ENCODE measurements at places on chromosomes 4 and X. TPM values are rescaled to one million over a fixed set of nuclear protein-coding genes. Genes with fewer than 3 reads are reported as not detected.
A peak's percentile ranks its signal among the peaks of the same experiment; 100 is the strongest.

- H3K27ac ChIP-seq, result no peak overlapping the region
- no peaks in the 10 kb centered on the region for H3K27me3 ChIP-seq
- DNase-seq, result no peak
Measured at GRCh38 chr4:168731706-168732414, 235.0 kb downstream of the PALLD start.

Gene UGT2B10
- 148 TPM for total RNA-seq

DNA sequence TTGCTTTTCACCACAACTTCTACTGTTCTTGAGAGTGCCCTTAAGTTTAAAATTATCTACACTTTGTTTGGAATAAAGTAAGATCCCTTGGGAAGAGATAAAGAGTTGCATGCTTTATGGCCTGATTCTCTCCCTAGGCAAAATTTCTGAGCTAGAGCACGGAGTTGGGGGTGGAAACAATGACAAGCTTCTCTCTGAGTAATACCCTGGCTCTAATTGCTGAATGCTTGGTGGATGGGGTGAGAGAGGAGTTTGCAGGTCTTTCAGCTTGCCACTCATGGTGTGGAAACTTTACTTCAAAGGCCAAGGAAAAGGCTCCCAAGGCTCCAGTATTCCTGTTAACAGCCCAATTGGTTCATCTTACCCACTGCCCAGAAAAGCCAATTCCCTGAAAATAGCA is 26.1 kb upstream of the PRDM8 start:
- no peaks in the 10 kb centered on the region for H3K27me3 ChIP-seq
- H3K36me3 ChIP-seq, result no peaks in the 10 kb centered on the region
- H3K4me3 ChIP-seq, result no peak overlapping the region
- H3K4me1 ChIP-seq, result no peaks in the 10 kb centered on the region

DNA sequence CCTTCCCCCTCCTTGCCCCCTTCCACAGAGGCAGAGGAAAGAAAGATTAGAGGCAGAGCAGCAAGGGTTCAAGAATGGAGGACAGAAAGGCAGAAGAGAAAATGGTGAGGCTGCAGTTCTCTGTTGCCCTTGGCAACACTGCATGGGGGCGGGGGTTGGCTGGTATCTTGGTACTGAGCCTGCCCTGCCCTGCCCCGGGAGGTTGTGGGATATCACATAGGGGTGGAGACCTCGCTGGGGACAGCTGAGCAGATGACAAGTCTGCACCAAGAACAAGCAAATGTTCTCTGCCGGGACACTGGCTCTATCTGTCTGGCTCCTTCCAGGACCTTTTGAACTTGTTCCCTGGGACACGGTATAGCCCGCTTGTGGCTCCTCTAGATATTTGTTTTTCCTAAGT is 39.8 kb downstream of the NHS start:
- H3K27ac ChIP-seq, result no peak overlapping the region
- H3K27me3 ChIP-seq, result no peaks in the 10 kb centered on the region
- no peaks in the 10 kb centered on the region for H3K36me3 ChIP-seq
- H3K4me1 ChIP-seq, result no peaks in the 10 kb centered on the region

DNA sequence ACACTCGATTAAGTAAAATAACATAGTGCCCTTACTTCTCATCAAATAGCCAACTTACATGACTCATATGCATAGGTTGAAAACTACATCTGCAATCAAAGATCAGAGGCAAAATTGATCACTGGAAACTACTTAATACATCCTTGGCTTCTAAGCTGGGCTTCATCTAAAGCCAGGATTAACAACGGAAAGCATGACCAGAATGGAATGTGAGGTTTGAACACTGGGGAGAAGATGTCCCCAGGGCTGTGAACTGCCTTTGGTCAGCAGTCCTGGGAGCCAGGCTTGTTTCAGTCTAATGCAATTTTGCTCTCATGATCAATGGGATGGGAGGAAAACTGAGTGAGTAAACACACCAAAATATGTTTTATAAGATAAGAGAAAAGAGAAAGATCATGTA is 192.5 kb upstream of the TTC29 start:
- no peak for DNase-seq
- no peaks in the 10 kb centered on the region for H3K4me1 ChIP-seq
- H3K27me3 ChIP-seq, result no peaks in the 10 kb centered on the region
- H3K4me3 ChIP-seq, result no peak overlapping the region
- no peak overlapping the region for H3K27ac ChIP-seq

DNA sequence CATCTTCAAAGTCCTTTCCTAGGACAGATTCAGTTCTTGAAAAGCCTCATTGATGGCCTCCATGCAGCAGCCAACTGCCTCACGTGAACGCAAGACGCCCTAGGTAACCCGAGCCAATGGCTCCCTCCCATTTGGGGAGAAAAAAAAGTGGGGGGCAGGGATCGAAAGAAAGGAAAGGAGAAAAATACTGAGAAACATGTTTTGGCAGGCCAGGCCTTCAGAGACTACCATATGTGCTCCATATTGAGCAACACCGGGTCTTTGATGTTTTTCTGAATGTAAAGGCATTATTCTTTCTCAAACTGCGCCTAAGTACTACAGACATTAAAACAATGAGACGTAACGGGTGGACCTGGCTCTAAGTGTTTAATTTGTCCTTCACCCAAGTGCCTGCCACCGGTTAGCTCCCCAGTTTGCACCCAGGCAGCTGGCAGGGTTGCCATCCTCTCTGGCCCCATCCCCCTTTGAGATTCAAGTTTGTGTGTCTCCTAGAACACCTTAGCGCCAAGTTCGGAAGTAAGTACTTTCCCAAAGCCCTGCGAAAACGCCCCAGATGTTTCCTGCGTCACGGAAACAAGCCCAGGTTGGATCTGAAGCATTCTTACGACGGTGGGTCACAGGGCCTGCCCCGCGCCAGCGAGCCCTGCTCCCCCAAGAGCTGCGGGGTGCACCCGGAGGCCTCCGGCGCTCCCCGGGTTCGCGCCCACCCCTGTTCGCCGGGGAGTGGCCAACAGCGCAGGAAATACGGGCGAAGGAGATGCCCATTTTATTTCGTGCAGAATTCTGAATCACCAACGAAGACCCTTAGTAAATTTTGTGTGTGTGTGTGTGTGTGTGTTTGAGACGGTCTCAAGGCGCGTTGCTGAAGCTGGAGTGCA is 30.1 kb downstream of the HAND2 start:
- no peak overlapping the region for H3K4me3 ChIP-seq
- no peak for DNase-seq
- H3K4me1 ChIP-seq, result no peaks in the 10 kb centered on the region
- H3K27ac ChIP-seq, result no peak overlapping the region
- no peaks in the 10 kb centered on the region for H3K36me3 ChIP-seq

DNA sequence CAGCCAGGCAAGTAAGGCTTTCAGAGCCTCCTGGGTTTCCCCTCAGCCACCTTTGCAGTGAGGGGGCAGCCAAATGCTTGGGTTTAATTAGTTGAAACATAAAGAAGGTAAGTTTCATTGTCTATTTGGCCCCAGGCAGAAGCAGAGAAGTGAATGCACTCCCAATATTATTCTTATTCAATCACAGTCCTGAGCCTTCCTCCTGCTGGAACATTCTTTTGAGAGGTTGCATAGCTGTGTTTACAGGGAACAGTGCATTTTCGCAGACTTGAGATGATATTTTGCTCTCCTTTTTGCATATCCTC is 13.9 kb downstream of the SLC2A9 start:
- H3K36me3 ChIP-seq, result peaks cover 67% of the 10 kb centered on the region
- peak overlapping the region; percentile 85 for H3K27ac ChIP-seq
- H3K4me3 ChIP-seq, result no peak overlapping the region
- peaks cover 99% of the 10 kb centered on the region for H3K4me1 ChIP-seq
- DNase-seq, result no peak

- no peak overlapping the region for H3K27ac ChIP-seq
- no peaks in the 10 kb centered on the region for H3K36me3 ChIP-seq
- H3K4me3 ChIP-seq, result no peak overlapping the region
- H3K4me1 ChIP-seq, result no peaks in the 10 kb centered on the region
- DNase-seq, result no peak
Measured at GRCh38 chr4:80393246-80393969, 57.9 kb downstream of the CFAP299 start.

Gene GPR173
- not detected for total RNA-seq

Gene FGF2
- total RNA-seq, result 0.04 TPM

- H3K4me1 ChIP-seq, result peaks cover 43% of the 10 kb centered on the region
- H3K27ac ChIP-seq, result peak overlapping the region; percentile 33
- no peak overlapping the region for H3K4me3 ChIP-seq
- no peak for DNase-seq
- no peaks in the 10 kb centered on the region for H3K27me3 ChIP-seq
- peaks cover 53% of the 10 kb centered on the region for H3K36me3 ChIP-seq
Measured at GRCh38 chr4:106303548-106304281, 12.3 kb downstream of the TBCK start.

Gene ADRA2C
- 43.8 TPM for total RNA-seq

GRCh38 chr4:74933562-74934015 is 673 bp downstream of the PARM1 start:
- no peak for DNase-seq
- peak overlapping the region; percentile 37 for H3K4me3 ChIP-seq
- H3K4me1 ChIP-seq, result peaks cover 15% of the 10 kb centered on the region
- H3K27me3 ChIP-seq, result peaks cover 22% of the 10 kb centered on the region
- H3K27ac ChIP-seq, result no peak overlapping the region

DNA sequence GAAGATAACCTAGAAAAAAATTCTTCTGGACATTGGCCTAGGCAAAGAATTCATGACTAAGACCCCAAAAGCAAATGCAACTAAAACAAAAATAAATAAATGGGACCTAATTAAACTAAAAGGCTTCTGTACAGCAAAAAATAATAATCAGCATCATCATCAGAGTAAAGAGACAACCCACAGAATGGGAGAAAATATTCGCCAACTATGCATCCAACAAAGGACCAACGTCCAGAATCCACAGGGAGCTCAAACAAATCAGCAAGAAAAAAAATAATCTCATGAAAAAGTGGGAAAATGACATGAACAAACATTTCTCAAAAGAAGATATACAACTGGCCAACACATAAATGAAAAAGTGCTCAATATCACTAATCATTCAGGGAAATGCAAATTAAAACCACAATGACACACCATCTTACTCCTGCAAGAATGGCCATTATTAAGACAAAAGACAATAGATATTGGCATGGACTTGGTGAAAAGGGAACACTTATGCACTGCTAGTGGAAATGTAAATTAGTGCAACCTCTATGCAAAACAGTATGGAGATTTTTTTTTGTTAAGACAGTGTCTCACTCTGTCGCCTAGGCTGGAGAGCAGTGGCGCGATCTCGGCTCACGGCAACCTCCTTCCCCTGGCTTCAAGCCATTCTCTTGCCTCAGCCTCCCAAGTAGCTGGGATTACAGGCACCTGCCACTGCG is 29.9 kb downstream of the ELF2 start:
- no peak overlapping the region for H3K27ac ChIP-seq
- no peaks in the 10 kb centered on the region for H3K36me3 ChIP-seq
- H3K27me3 ChIP-seq, result no peaks in the 10 kb centered on the region
- no peak overlapping the region for H3K4me3 ChIP-seq
- H3K4me1 ChIP-seq, result peaks cover 7% of the 10 kb centered on the region

DNA sequence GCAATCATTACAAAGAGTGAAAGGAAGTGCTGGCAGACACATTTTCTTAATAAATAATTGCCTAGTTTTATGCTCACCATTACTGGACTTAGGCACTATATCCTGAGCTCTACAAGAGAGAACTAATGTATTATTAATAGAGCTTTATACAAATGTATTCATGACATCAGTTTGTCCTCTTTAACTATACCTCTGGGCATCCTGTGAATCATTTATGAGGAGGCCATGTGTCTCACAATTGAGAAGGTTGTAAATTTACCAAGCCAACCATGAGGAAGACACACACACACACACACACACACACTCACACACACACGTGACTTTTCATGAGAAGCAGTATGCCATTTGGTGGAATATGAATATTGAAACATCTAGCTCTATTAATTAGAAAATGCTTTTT is 728.2 kb downstream of the ARAP2 start:
- H3K4me3 ChIP-seq, result no peak overlapping the region
- no peaks in the 10 kb centered on the region for H3K4me1 ChIP-seq
- no peaks in the 10 kb centered on the region for H3K27me3 ChIP-seq
- no peaks in the 10 kb centered on the region for H3K36me3 ChIP-seq
- no peak overlapping the region for H3K27ac ChIP-seq
- no peak for DNase-seq

Gene FGD1
- total RNA-seq, result 0.62 TPM

GRCh38 chr4:10130178-10130888 is 13.7 kb upstream of the WDR1 start:
- H3K4me1 ChIP-seq, result peaks cover 22% of the 10 kb centered on the region
- H3K27me3 ChIP-seq, result no peaks in the 10 kb centered on the region
- H3K4me3 ChIP-seq, result no peak overlapping the region
- DNase-seq, result no peak
- no peak overlapping the region for H3K27ac ChIP-seq

GRCh38 chr4:94957030-94957429 is 199.3 kb downstream of the BMPR1B start:
- no peak overlapping the region for H3K4me3 ChIP-seq
- H3K36me3 ChIP-seq, result no peaks in the 10 kb centered on the region
- H3K27me3 ChIP-seq, result no peaks in the 10 kb centered on the region

DNA sequence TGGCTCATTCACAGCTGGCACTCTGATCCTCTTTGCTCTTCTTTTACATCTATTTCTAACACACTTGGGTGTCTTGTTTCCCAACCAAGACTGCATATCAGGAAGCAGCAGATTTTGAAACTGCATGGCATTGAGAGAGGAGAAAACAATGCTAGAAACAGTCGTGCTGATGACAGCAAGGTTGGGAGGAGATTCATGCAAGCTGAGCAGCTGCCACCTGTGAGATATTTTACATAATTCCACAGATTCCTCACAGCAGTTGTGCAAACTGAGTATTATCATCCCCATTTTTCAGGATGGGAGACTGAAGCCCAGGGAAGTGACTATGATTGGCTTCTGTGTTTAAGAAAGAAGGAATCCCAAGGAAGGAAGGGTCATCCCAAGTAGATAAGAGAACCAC is 105.0 kb downstream of the SLC2A9 start:
- H3K4me1 ChIP-seq, result no peaks in the 10 kb centered on the region
- H3K27me3 ChIP-seq, result no peaks in the 10 kb centered on the region
- H3K36me3 ChIP-seq, result peaks cover 33% of the 10 kb centered on the region
- DNase-seq, result no peak
- no peak overlapping the region for H3K4me3 ChIP-seq
- H3K27ac ChIP-seq, result no peak overlapping the region

GRCh38 chr4:56465599-56466295 is 1.7 kb upstream of the SRP72 start:
- H3K27me3 ChIP-seq, result no peaks in the 10 kb centered on the region
- no peak for DNase-seq
- H3K4me3 ChIP-seq, result peak overlapping the region; percentile 83
- peaks cover 16% of the 10 kb centered on the region for H3K36me3 ChIP-seq
- peaks cover 25% of the 10 kb centered on the region for H3K4me1 ChIP-seq

Gene TLR10
- not detected for total RNA-seq

DNA sequence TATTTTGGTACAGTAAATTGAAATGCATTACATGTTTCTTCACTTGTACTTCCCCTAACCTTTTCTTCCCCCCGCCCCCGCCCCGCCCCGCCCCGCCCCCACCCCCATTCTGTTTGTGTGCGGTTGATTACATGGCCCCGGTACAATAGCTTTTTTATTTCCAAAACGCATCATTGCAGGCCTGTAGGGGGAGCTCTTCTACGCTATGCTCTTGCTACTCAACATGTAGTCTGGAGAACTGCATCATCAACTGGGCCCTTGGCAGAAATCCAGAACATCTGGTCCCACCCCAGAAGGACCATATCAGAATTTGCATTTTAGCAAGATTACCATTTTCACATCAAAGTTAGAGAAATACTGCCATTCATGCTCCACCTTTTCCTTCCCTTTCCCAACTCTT is 333.3 kb upstream of the DDX53 start:
- H3K4me1 ChIP-seq, result no peaks in the 10 kb centered on the region
- DNase-seq, result peak; percentile 12
- no peak overlapping the region for H3K27ac ChIP-seq
- no peaks in the 10 kb centered on the region for H3K36me3 ChIP-seq
- no peaks in the 10 kb centered on the region for H3K27me3 ChIP-seq

Measured in HepG2 (cell line).